ENCODE measurements at places on chromosomes 7 and 10.

GRCh38 chr7:111855161-111855841, 293.0 kb upstream of the IMMP2L start:
- DNase-seq: no peak

DNA sequence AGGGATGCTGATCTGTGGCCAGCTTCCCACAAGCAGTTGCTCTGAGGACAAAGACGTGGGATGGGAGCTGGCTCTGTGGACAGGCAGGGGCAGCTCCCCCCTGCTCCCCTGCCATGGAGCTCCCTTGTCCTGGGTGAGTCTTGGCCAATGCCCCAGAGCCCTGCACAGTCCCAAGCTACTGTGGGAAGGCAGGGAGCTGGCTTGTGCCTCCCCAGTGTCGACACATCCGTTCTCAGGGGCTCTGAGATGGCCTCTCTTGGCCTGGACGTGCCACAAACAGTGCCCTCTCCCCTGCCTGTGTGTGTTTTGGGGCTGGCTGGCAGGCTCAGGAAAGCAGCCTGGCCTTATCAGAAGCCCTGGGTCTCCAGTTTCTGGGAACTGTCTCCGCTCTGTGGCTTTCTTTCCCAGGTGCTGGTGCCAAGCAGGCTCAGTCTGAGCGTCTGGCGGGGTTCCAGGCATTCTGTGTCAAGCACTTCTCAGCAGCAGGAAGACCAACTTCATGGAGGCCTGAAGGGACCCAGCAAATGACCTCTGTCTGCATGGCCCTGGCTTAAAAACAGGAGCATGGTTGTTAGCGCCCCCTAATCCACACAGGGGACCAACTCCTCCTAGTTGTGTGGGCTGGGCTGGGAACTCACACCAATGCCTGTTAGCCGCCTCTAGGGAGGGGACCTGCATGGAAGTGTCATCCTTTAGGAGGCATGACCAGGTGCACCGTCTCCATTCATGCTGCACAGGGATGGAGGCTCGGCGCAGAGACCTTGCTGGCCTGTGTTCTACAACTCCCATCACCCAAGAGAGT, 375.2 kb downstream of the RPS24 start:
- no peak for DNase-seq

GRCh38 chr7:46133072-46133471, 212.0 kb upstream of the IGFBP3 start:
- DNase-seq: no peak

DNA sequence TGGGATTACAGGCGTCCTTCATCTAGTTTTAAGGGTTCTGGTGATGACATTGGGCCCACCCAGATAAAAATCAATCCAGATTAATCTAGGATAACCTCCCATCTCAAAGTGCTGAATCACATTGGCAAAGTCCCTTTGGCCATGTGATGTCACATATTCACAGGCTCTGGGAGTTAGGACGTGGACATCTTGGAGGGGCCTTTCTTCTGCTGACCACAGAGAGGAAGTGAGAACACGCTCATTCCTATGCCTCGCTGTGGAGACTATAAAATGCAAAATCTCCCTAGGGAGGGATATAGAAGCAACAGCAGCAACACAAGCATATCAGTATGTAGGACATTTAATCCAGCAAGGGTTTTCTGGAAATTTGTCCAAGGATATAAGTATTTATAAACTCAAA, 266.0 kb upstream of the PITRM1 start:
- no peak for DNase-seq

GRCh38 chr10:56633876-56634452, 272.9 kb upstream of the ZWINT start:
- no peak for DNase-seq

- no peak for DNase-seq
Measured at GRCh38 chr10:4804465-4804864, 21.5 kb upstream of the AKR1E2 start.

DNA sequence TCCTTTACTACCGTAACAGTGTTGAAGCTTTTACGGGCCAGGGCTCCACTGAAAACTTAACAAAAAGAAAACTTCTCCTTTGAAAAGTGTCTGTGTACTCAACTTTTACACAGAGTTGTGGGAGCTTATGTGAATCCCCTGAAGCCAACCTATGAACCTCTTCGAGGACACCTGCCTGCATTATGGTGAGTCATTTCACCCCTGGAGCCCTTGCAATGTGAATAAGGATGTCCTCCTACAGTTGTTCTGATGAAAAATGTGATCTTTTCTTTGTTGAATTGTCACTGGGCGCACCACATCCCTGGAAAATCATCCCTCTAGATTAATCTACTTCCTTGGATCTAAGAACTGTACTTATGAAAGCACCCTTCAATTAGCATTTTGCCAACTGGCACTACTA, 93.2 kb downstream of the SORCS1 start:
- no peak for DNase-seq

GRCh38 chr10:132883391-132883881, 58.9 kb downstream of the CFAP46 start:
- no peak for DNase-seq

GRCh38 chr10:123501148-123501547, 165.0 kb upstream of the GPR26 start:
- no peak for DNase-seq

DNA sequence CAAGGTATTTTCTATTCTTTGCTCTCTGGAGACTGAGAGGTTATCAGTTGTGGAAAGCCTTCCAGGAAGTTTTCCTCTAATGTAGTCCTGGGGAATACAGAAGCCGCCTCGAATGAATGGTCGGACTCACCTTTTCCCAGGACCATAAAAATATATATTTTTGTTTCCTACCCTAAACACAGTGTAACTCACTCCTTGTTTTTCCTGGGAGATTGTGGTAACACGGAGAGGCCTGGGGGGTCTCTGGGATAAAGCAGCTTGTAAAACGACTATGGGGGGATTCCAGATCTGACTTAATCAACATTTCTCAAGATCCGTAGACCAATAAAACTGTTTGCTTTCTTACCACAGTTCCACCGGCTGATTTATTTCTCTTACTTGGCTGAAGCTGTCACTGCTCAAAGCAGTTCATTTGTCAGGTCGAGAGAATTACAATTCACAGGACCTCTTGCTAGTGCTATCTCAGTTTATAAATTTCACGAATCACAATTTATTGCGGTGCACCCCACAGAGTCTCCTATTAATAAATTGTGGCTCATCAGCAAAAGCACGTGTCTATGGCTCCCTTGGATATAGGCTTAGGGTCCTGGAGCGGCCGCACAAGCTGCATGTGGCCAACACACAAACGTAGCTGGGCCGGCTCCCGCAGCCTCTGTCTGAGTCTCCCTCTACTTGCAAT, 176.3 kb upstream of the BMPER start:
- no peak for DNase-seq

DNA sequence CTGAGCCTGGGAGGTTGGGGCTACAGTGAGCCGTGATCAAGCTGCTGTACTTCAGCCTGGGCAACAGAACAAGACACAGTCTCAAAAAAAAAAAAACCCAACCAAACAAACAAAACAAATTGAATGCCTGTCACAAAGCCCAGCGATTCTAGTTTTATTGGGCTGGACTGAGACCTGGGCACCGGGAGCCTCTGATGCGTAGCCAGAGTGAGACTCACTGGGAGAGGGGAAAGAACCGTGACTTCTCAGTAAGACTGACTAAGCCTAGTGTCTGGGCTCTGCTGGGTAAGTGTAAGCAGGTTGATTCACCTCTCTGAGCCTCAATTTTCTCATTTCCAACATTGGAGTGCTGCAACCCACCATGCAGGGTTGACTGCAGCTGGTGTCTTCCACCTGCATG, 10.1 kb upstream of the LEP start:
- DNase-seq: no peak

DNA sequence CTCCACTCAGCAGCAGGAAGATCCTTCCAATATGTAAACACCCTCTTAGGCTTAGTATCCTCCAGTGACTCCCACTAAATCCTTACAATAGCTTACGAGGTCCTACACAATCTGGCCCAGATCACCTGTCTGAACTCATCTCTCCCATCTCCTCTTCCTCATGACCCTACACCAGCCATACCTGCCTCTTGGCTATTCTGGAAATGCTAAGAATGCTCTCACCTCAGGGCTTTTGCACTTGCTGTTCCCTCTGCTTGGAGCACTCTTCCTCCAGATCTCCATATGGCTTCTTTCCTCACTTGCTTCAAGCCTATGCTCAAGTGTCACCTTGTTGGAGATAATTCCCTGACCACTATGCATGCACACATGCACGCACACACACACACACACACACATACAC, 50.8 kb upstream of the FRMD4A start:
- DNase-seq: no peak

GRCh38 chr7:98365863-98366561, 34.9 kb downstream of the BAIAP2L1 start:
- DNase-seq: no peak

- DNase-seq: no peak
Measured at GRCh38 chr7:127733986-127734385, 82.0 kb downstream of the SND1 start.

- DNase-seq: no peak
Measured at GRCh38 chr10:127159648-127160245, 36.6 kb downstream of the INSYN2A start.

DNA sequence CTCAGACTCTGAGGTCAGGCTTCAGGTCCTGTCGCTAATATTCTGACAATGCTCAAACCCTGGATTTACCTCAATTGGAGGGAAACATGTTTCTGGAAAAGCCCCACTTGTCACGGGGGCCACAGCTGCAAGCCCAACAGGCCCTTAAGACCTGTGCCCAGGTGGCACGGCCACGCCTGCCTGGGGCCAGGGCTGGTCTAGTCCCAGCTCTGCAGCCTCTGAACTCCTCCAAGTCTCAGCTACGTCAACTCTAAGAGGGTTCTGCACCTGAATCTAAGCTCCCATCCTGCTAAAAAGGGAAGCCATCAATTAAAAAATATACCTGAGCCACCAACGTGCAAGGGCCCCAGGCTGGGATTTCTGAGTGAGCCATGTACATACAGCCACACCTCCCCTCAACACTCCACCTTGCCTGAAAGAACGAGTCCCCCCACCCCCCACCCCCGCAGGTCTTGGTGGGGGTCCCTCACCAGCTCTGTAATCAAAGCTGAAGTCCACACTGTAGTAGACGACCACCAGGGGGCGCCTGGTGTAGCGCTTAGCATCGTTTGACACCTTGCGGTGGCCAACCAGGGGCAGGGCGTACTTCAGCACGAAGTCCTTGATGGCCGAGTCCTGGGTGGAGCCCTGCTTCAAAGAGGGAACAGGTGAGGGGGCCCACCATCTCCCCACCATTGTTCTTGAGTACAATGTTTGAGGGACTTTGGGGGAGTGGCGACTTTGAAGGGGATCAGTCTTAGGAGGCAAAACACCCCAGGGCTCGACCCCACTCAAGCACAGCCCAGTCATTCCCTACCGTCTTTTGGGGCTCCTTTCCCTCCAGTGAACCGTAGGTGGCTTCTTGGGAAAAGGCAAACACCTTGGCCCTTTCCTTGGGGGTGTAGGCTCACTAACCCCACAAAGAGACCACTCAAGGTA, 22.6 kb downstream of the PDIA4 start:
- DNase-seq: peak; percentile 88

- DNase-seq: no peak
Measured at GRCh38 chr7:71633551-71634008, 501.6 kb downstream of the GALNT17 start.

DNA sequence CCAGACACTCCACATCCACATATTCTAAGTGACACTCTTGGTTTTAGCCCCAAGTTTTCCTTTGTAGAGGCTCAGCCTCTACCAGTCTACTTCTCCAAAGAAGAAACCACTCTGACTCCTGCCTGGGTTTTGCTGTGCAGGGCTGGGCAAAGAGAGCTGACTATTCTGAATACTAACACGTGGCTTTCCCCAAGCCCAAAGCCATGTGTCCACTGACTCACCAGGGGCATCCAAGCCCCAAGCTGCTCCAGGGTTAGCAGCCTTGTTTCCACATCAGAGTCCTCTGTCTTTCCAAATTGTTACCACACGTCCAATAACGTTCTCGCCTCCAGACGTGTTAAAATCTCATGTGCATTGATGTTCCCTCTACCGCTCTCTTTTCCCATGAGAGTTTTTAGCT, 8.7 kb downstream of the GALNTL5 start:
- DNase-seq: no peak

DNA sequence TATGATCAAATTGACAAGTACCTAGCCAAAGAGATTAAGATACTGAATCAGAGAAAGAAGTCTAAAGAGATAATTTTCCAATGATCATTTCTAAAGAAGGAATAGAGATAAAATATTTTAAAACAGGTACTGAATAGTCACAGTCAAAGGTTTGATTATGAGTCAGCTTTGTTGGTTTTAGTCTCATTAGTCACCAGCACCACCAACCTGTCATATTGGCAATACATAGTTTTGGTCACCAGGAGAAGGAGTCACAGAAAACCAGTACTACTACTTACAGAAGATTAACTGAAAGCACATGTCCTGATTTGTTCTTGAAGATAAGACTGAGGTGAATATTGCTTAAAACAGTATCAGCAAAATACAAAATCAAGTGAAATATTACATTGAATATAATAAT, 34.6 kb downstream of the ZEB1 start:
- no peak for DNase-seq

GRCh38 chr10:11898372-11899066, 75.4 kb downstream of the PROSER2 start:
- no peak for DNase-seq

DNA sequence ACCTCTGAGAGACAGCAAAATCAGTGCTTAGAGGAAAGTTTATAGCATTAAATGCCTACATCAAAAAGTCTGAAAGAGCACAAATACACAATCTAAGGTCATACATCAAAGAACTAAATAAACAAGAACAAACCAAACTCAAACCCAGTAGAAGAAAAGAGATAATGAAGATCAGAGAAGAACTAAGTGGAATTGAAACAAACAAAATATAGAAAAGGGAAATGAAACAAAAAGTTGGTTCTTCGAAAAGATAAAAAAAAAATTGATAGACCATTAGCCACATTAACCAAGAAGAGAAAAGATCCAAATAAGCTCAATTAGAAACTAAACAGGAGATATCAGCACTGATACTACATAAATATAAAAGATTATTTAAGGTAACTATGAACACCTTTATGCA, 280.0 kb upstream of the NRG3 start:
- DNase-seq: no peak

DNA sequence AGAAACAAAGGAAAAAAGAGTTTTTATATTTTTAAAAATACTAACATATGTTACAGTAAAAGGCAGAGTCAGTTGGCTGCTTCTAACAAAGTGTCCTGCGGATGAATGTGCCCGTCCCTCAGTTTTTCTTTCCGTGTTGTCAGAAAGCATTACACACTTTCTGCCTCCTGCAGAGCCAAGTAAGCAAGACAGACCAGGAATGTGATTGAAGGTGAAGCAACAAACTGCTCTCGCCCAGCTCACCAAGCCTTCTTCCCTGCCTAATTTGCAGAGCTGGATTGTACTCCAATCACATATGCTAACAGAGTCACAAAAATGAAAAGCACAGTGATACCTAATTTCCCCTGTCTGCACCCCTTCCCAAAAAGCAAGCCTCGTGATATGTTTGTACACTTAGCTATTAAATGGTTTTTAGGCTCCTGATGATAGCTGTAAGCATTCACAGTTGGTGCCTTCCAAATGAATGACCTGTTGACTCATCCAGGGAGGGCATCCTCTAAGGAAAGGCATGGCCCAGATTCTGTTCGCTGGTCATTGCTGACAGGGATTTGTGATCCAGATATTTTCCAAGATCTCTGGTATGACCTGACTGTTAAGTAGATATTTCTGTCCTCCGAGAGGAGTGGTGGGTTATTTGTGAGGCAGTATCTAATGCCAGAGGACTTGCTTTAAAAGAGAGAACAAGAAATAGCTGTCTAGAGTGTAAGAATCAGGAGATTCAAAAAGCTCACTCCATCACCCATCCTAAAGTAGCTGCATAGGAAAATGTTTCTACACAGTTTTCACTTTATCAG, 187.3 kb upstream of the PLXDC2 start:
- DNase-seq: no peak

Measured in activated gamma-delta T cell treated with Interleukin-2 at 50 U/mL for 16 hours (primary cell).